ENCODE measurements at places on chromosomes 1 and 21.
A peak's percentile ranks its signal among the peaks of the same experiment; 100 is the strongest.

DNA sequence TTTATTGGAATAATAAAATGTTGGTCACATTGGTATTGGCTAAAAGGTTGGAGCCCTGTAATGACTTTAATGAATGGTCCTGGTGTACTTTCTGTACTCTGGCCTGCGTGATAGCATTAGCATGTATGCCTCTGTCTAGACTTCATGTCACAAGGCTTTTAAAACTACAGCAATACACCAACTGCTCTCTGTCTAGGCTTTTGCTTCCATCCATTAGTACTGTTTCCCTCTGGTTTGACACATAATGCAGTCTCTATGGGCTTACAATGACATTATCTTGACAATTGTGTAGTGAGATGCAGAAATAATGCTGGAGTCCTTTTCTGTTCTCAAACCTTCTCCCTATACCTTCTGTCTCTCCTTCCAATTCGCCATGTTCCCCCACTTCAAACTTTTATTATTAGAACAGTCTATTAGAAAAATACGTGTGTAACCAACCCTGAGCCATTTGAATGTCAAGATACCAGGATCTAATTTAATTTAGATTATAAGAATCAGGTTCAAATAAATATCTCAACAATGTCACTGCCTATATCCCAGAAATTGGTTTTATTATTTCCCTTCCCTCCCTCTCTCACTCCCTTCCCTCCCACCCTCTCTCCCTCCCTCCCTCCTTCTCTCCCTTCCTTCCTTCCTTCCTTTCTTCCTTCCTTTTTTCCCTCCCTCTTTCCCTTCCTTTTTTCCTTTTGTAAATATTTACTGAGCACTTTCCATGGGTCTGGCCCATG lies 8.8 kb downstream of the C8A start:
- DNase-seq = no peak

- no peak for DNase-seq
These were observed 11.5 kb downstream of the ZMYM4 start for GRCh38 chr1:35280006-35280405.

DNA sequence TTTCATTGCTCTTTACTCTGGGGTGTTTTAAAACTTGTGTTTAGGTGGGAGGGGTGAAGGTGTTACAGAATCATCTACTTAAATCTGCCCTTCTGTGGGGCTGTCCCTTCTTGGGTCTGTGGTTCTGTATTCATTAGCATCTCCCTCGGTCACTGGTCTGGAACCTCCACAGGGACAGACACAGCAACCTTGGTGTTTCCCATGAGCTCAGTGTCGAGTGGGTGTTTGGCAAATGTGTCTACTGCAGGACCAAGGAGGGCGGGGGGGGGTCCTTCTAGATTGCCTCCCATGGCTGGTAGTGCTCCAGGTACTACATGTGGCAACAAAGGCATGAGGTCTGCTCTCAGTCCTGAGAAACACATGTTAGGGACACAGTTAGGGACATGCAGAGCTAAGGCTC lies 273.4 kb downstream of the PCP4 start:
- no peak for DNase-seq

DNA sequence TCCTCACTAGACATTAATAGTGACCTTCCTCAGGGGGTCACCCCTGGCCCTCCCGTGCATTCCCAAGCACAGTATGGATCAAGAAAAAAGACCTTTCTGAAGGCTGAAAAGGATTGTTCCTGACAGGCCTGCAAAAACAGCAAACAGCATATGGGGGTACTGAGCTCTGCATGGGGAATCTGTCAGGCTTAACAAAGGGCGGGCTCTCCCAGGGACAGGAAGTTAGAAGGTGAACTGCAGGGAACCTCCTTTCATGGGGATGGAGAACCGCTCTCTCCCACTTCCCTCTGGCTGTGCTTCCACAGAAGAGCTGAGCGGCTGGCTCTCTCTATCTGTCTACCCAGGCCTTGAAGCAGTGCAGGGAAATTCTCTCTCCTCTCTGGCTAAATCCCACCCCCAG lies 91.7 kb downstream of the DTL start:
- DNase-seq = no peak

GRCh38 chr1:169921080-169921479 lies 27.4 kb upstream of the SCYL3 start:
- DNase-seq = no peak

DNA sequence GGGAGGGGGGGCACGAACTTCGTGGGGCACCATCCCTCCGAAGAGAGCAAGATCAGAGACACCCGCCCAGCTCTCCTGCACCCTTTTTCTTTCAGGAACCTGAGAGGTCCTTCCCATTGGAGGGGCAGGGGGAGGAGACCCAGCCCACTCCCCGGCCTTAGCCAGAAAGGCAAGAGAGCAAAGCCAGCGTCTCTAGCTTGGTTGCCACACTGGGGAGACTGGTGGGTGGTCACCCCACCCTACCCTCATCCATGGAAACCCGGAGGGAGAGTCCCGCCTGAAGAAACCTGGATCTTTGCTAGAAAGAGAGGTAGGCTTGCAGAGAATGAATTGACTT lies 246 bp downstream of the ATP2B4 start:
- no peak for DNase-seq

DNA sequence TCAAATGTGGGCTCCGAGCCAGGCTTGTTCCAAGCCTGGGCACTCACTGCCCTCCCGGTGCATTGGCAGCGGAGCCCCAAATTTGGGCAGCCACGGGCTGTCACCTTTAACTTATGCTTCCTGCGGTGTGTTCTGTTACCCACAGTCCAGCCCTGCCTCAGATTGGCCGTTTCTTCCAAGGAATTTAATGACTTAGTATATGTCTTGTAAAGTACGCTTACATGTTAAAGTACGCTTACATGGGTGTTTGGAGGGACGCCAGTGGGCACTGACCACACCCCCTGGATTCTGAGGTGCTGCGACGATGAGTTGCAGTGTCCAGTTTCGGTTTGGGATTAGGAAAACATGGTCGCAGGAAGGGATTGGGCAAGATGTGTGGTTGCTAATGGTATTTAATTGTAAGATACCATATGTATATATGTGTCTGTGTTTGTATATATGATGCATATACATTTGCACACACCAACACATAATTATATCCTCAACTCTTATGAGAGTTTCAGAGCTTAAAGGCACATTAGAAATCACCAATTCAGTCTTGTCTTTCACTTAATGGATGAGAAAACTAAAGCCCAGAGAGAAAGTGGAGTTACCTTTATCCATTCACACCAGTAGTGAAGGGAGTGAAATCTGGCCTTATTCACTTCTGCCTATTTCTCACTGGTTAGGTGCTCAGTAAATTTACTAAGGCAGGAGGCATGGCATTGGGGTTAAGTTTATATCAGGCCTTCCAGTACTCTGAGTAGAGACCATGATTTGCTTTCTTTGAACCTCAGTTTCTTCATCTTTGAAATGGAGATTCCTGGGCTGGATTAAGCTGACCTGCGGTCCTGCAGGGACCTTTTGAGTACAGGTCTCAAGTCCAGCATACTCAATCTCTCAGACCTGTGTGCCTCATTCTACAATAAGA lies 1.0 kb downstream of the SMYD2 start:
- peak; percentile 49 for DNase-seq

DNA sequence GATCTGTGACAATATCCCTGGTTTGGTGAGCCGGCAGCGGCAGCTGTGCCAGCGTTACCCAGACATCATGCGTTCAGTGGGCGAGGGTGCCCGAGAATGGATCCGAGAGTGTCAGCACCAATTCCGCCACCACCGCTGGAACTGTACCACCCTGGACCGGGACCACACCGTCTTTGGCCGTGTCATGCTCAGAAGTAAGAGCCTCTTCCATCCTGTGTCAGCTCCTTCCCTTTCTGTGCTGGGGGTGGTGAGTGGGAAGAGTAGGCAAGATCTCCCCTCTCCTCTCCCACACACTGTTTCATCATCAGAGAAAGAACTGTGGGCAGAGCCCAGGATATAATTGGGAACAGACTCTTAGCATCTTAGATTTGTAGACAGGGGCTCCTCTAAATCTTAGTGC lies 6.1 kb downstream of the WNT2B start:
- DNase-seq = no peak

GRCh38 chr21:38341546-38342012 lies 84.8 kb downstream of the KCNJ15 start:
- DNase-seq = no peak

DNA sequence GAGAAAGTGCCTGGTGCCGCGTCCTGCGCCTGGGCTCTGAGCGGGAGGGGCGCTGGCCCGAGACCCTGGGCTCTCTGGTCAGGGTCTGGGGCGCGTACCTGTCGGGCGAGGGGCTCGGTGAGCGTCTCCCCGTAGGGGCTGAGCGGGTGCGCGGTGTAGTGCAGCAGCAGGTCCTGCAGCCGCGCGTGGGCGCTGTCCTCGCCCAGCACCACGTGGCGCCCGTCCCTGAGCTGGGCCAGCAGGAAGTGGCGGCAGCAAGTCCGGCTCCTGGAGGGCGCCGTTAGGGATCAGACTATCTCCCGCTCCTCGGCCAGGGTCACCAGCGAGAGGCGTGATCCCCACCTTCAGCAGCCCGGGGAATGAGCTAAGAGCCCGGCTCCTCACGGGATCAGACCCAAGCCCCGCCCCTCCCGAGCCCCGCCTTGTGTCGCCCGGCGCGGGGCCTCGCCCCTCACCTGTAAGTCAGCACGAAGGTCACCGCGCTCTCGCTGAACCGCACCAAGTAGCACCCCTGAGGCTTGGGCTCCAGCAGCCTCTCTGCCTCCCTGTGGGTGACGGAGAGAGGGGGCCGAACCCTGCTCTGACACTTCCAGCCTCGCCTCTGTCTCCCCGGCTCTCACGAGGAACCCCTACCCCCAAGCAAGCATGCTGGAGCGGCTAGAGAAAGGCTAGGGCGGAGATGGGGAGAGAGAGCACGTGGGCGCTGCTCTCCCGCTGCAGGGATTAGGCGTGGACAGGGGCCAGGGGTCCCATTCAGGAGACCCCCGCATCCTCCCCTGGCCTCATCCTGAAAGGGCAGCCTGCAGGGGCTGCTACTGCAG lies 2.7 kb downstream of the SH2D2A start:
- DNase-seq = no peak
